Right lobe of liver (tissue), 6 donors: ENCODE measurements at places on chromosomes 16 and 17. TPM values are rescaled to one million over a fixed set of nuclear protein-coding genes. Genes with fewer than 3 reads are reported as not detected.

DNA sequence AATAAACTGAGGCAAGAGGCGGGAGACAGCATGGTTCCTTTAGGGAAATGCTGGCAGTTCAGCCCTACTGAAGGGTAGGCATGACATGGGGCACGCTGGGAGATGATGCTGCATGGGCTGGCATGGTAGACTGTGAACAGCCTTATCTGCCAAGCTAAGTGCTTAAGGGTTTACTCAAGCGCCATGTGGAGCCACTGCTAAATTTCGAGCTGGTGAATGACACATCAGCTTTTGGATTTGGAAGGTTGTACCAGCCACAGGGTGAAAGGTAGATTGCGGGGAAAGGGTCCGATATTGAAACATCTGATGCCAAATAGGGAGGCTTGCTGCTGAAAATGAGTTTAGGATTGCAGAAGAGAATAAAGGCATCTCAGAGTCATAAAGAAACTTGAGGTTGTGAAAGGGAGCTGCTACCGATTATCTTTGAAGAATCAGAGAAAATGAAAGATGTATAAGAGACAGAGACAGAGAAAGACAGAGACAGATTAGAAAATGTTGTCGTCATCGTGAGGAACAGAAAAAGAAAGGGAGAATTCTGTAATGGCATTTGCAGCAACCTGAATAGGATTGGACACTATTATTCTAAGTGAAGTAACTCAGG is 16.3 kb downstream of the PIK3R5 start:
- no peak for DNase-seq

The TAC4 gene
- not detected for total RNA-seq

The ENPP7 gene
- 43.2 TPM for total RNA-seq

DNA sequence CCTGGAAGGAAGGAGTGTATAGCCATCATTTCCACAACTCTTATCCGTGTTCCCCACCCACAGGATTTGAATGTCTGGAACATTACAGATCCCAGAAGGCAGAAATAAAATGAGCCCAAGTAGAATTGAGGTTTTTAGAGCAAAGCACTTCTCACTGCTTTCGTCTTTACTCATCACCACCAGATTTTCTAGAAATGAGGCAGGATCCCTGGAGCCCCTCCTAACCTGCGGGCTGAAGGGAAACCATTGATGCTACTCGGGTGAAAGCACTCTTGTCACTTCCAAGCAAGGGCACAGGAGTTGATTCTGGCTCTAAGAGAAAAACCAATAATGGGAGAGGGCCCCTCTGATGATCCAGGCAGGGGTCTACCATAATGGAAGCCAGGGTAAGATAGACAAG is 2.8 kb upstream of the ALDOC start:
- no peak for DNase-seq

The CCL17 gene
- not detected for total RNA-seq

The FLYWCH2 gene
- 3.6 TPM for total RNA-seq

The PYY gene
- not detected for total RNA-seq

- no peak for DNase-seq
Observed at GRCh38 chr16:84548508-84548907, 44.0 kb upstream of the MEAK7 start.

DNA sequence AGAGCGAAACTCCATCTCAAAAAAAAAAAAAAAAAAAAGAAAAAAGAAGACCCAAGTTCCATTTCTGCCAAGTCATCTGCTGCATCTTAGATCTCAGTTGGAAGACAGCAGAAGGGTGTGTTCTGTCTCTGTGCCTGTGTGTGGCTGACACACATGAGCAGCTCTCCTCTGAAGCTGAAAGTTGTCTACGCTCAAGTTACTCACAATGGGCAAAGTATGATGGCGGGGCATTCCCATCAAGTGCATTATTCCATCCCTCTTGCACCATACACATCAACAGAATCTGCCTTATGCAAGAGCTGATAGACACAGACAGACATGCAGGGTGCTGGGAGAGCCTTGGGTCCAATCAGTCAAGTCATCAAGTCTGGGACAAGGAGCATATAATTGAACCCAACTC is 402.2 kb downstream of the XYLT1 start:
- no peak for DNase-seq

DNA sequence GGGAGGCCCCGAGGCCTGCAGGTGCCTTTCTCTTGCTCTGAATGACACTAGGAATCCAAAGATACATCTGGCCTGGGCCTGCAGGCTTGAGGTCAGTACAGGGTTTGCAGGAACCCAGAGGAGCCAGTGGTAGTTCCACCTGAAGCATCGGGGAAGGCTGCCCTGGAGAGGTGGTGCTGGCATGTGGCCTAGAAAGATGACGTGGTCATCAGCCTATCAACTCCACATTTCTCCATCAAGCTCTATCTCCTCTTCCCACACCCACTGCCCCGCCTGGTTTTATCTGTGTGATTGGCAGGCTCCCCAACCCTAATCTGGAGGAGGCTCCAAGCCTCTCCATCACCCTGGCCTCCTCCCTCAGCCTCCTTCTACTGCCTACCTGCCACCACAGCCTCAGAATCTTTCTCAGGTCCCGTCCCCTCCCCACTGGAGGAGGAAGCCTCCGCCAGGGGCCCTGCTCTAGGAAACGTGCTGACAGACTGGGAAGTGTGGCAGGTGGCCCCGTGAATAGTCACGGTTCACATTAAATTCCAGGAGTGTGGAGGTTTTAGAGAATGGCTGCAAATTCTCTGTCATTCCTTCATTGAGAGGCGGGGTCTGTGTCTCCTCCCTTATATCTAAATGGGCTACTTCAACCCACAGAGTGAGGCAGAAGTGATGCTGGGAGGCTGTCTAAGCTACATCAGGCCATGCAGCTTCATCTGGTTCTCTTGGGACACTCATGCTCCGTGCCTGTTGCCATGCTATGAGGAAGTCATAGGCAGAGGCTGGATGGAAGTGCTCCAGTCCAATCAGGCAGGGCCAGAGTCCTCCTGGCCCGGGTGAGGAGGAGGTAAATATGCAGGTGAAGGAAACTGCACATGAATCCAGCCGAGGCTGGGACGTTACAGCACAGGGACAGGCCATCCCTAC is 11.4 kb upstream of the MAP2K3 start:
- no peak for DNase-seq
